ENCODE measurements at places on chromosomes 6 and 20.
A peak's percentile ranks its signal among the peaks of the same experiment; 100 is the strongest.

DNA sequence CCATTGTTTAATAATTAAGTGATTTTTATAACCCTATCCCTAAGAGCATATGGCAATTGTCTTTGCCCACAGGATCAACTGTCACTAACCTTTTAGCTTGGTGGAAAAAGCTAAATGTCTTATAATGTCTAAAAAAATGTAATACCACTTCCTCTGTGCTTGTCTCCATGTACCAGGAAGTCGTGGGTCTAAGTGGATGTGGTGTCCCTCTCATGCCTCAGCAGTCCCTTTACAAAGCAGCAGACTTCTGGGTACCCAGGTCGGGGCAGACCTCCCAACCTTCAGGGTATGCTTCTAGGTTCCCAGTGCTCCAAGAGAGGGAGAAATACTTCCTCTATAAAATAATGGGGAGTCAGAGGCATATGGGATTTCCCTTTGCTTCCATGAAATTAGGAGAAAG, 74.7 kb downstream of the ZHX3 start:
- no peak for DNase-seq
- no peaks in the 10 kb centered on the region for H3K27me3 ChIP-seq
- no peak overlapping the region for H3K27ac ChIP-seq
- H3K4me1 ChIP-seq: peaks cover 21% of the 10 kb centered on the region

- H3K36me3 ChIP-seq: no peaks in the 10 kb centered on the region
- no peaks in the 10 kb centered on the region for H3K4me1 ChIP-seq
- no peak for DNase-seq
These were observed 34.1 kb downstream of the TREML1 start for GRCh38 chr6:41120058-41120457.

DNA sequence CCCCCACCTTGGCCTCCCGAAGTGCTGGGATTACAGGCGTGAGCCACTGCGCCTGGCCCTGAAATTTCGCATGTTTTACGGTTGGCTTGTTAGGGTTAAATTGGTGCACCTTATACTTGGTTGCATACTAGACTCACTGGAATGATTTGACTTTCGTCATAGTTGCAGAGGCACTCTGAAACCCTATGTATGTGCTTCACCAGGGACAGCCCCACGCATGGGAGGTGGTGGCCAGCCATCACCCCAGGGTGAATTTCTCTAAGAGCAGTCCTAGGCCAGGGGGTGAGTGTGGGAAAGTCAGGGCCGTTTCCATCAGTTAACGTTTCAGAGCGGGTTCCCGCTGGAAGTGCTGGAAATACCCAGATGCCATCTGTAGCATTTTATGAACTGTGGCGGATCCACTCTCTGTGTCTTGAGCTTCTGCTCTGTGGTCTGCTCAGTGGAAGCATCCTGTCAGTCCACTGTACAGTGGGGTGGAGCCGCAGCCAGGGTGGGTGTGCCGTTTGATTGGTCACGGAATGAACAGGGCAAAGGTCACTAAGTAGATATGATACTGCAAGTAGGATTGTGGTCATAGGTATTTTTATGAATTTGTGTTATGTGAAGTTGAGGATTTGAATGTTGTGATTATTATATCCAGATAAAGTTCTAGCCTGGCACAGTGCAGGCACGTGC, 13.2 kb downstream of the DNAJC5 start:
- H3K4me3 ChIP-seq: no peak overlapping the region
- DNase-seq: no peak
- H3K4me1 ChIP-seq: peaks cover 14% of the 10 kb centered on the region

- no peaks in the 10 kb centered on the region for H3K27me3 ChIP-seq
- no peaks in the 10 kb centered on the region for H3K36me3 ChIP-seq
- peak overlapping the region; percentile 95 for H3K27ac ChIP-seq
- H3K4me3 ChIP-seq: peak overlapping the region; percentile 85
These were observed 920 bp upstream of the WTAP start for GRCh38 chr6:159726255-159726917.

- DNase-seq: no peak
- no peaks in the 10 kb centered on the region for H3K4me1 ChIP-seq
- H3K36me3 ChIP-seq: no peaks in the 10 kb centered on the region
- H3K4me3 ChIP-seq: no peak overlapping the region
- no peaks in the 10 kb centered on the region for H3K27me3 ChIP-seq
These were observed 49.8 kb downstream of the BANF2 start for GRCh38 chr20:17749626-17749977.

DNA sequence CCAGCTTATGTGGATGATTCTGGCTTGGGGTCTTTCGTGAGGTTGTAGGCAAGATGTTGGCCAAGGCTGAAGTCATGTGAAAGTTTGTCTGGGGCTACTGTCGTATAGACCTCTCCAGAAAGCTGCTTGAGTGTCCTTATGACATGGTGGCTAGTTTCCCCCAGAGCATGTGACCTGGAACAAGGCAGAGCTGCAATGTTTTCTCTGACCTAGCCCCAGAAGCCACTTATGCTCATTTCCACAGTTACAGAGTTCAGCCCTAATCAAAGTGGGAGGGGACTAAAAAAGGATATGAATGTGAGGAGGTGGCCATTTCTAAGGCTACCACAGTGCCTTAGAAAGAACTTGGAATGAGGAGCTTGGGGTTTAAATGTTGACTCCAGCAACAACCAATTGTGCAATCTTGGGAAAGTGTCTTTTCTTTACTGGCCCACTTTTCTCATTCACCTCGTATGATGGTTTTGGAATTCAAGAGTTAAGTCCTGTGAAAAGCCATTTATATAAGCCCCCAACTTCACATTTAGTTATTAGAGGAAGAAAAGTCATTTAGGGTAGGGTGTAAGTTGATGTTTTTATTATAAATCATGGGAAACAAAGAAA, 5.9 kb upstream of the ASXL1 start:
- no peak overlapping the region for H3K27ac ChIP-seq
- no peaks in the 10 kb centered on the region for H3K27me3 ChIP-seq
- DNase-seq: no peak
- H3K4me3 ChIP-seq: no peak overlapping the region

DNA sequence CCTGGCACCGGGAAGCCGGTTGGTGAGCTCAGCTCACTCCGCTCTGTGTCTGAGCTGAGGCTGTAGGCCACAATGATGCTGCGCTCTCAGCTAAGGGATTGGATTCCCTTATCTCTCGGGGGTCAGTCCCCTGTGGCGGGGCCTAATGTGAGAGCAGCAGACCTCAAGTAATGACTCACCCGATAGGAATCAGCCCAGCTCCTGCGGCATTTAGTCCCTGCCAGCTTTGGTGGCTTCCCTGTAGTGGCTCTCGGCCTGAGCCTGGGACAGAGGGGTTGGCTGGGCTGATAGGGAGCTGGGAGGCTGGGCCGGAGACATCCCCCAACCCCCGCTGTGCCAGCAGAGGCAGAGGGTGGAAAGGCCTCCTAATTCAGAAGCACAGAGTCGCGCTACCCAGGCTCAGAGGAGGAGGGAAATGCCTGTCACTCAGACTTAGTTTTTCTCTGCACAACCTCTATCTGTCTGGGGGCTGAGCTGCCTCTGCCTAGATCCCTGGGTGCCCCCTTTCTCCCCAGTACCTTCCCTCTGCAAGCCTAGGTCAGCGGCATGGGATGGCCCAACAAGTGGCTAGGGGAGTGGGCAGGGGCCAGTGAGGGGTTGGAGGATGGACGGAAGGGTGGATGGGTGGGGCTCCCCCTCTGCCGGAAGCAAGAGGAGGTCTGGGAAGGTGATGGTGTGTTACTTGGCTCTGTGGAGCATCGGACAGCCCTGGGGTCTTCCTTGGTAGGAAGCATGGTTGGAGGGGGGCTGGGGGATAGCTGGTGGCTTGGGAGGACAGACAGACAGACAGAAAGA, 92.2 kb downstream of the CDH22 start:
- no peaks in the 10 kb centered on the region for H3K27me3 ChIP-seq
- no peaks in the 10 kb centered on the region for H3K36me3 ChIP-seq
- DNase-seq: no peak
- H3K27ac ChIP-seq: no peak overlapping the region
- H3K4me1 ChIP-seq: no peaks in the 10 kb centered on the region

DNA sequence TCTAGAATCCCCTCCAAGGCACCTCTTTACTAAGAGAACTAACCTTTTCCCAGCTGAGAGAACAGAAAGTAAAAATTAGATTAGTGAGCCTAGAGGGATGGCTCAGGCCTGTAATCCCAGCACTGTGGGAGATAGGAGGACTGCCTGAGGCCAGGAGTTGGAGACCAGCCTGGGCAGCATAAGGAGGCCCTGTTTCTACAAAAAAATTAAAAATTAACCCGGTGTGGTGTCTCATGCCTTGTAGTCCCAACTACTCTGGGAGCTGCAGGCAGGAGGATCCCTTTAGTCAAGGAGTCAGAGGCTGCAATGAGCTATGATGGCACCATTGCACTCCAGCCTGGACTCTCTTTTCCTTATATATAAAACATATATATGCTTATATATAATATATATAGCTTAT, 5.5 kb upstream of the OOEP start:
- no peak overlapping the region for H3K4me3 ChIP-seq
- no peak overlapping the region for H3K27ac ChIP-seq
- H3K4me1 ChIP-seq: no peaks in the 10 kb centered on the region
- H3K27me3 ChIP-seq: no peaks in the 10 kb centered on the region
- no peak for DNase-seq

DNA sequence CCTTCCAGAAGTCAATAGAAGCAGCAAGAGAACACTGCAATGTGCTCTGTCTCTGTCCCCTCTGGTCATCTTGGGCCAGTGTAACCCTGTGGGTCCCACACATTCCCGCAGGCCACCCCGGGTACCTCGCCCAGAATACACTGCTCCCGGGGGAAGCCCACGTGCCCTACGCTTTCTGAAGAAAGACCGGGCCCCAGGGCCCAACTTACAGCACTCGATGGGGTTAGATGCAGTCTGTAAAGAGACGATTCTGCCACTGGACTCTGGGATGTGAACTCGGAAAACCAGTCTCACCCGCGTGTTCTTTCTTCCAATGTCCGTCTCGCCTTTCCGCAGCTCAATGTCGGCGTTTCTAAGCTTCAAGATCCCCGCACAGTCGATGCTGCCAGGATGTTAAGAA, 68.7 kb downstream of the NFATC2 start:
- H3K36me3 ChIP-seq: no peaks in the 10 kb centered on the region
- H3K4me3 ChIP-seq: no peak overlapping the region
- DNase-seq: peak; percentile 65
- H3K4me1 ChIP-seq: no peaks in the 10 kb centered on the region
- no peaks in the 10 kb centered on the region for H3K27me3 ChIP-seq
- no peak overlapping the region for H3K27ac ChIP-seq

GRCh38 chr6:157651731-157652490, 171.1 kb upstream of the SNX9 start:
- H3K27ac ChIP-seq: no peak overlapping the region
- DNase-seq: no peak
- no peaks in the 10 kb centered on the region for H3K27me3 ChIP-seq
- H3K4me1 ChIP-seq: no peaks in the 10 kb centered on the region
- no peak overlapping the region for H3K4me3 ChIP-seq

GRCh38 chr6:121853686-121854085, 418.2 kb downstream of the GJA1 start:
- H3K36me3 ChIP-seq: no peaks in the 10 kb centered on the region
- H3K4me1 ChIP-seq: no peaks in the 10 kb centered on the region
- no peak for DNase-seq
- H3K27me3 ChIP-seq: no peaks in the 10 kb centered on the region
- H3K4me3 ChIP-seq: no peak overlapping the region

DNA sequence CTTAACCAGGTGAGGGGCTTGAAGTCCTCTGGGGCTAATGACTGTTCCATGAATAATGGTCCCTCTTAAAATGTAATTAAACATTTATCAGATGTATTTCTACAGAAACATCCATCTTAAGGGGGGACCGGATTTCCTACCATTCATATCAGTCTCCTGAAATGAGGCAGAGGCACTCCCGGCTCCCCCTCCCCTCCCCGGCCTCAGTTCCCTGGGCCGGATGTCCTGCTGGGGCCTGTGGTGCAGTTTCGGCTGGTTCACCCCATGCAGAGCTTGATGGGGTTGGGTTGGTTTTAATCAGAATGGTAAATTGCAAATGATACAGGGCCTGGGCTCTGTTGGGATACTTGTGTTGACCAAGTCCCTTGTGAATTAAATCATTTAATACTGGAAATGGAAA, 349.4 kb downstream of the PREX1 start:
- H3K27me3 ChIP-seq: no peaks in the 10 kb centered on the region
- no peak overlapping the region for H3K4me3 ChIP-seq
- no peaks in the 10 kb centered on the region for H3K36me3 ChIP-seq

DNA sequence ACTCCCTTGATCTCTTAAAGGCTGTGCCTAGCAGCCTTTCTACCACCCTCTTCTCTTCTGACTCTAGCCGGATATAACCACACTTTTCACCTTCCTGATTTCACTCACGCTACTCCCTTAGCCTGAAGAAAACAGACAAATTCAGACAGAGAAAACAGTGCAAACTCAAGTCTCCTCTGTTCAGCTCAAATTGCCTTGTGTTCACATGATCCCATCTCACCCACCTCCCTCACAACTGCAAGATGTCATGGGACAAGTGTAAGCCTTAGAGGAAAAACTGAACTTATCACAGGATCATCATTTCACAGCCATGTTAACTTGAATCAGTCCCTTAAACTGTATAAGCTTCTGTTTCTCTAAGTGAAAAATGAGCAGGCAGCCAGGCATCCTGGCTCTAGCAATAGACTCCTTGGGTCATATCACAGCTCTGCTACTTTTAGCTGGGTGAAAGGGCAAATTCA, 66.5 kb upstream of the TENT5A start:
- no peaks in the 10 kb centered on the region for H3K27me3 ChIP-seq
- H3K4me1 ChIP-seq: no peaks in the 10 kb centered on the region
- H3K4me3 ChIP-seq: no peak overlapping the region
- H3K27ac ChIP-seq: no peak overlapping the region
- H3K36me3 ChIP-seq: no peaks in the 10 kb centered on the region

- H3K4me1 ChIP-seq: no peaks in the 10 kb centered on the region
- no peaks in the 10 kb centered on the region for H3K36me3 ChIP-seq
- H3K27me3 ChIP-seq: no peaks in the 10 kb centered on the region
- H3K27ac ChIP-seq: no peak overlapping the region
- DNase-seq: peak; percentile 34
These were observed 40.0 kb downstream of the MYLIP start for GRCh38 chr6:16168858-16169257.

DNA sequence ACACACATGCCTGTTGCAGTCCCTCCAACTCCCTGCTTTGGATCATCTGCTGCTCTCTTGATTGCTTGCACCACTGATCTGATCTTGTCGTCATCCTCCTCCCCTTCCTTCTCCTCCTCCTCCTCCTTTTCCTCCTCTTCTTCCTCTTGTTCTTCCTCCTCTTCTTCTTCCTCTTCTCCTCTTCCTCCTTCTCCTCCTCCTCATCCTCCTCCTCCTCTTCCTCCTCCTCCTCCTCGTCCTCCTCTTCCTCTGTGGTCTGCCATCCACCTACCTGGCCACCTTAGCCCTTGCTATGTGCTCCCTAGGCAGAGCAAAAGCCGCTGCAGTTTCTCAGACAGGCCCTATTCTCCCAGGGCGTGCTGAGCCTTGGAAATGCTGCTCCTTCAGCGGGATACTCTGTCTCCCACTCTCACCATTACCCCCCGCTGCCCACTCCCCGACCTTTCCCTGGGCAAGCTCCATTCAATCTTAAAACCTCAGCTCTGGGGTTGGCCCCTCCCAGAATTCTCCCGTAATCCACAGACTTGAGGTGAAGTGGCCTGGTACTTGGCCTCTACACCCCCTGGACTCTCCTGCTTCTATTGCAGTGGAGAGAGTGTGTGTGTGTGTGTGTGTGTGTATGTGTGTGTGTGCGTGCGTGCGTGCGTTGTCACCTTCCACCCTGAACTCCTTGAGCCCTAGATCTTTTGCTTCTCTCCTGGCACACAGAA, 105.0 kb downstream of the SASH1 start:
- no peak overlapping the region for H3K4me3 ChIP-seq
- no peak overlapping the region for H3K27ac ChIP-seq
- no peaks in the 10 kb centered on the region for H3K27me3 ChIP-seq
- H3K36me3 ChIP-seq: no peaks in the 10 kb centered on the region
- H3K4me1 ChIP-seq: no peaks in the 10 kb centered on the region

- DNase-seq: peak; percentile 34
- no peaks in the 10 kb centered on the region for H3K36me3 ChIP-seq
- H3K27ac ChIP-seq: no peak overlapping the region
- H3K4me1 ChIP-seq: no peaks in the 10 kb centered on the region
These were observed 351.7 kb downstream of the CDC5L start for GRCh38 chr6:44739181-44739580.
